ENCODE measurements at places on chromosomes 16 and 17.

DNA sequence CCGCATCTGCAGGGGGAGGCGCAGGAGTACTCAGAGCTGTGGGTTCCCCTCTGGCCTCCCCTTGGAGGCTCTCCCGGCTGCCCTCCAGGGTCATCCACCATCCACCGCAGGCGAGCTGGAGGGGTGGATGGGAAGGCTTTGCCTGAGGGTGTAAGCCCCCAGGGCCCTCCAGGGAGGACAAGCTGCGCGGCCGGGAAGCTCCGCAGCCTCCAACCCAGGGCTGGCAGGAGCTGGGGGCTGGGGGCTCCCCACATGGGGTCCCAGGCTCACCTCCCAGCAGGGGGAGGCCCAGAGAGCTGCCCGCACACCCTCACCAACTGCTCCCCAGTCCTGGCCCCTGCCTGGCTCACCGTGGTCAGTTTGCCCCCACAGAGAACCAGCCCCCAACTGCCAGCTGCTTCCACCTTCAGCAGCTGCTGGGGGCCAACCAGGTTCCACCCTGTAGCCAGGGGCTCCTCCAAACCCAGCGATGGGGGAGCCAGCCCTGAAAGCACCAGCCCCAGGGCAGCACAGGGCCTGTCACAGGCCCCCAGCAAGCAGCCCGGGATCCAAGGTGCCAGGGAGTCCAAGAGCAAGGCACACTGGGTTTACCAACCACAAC is 19.8 kb upstream of the CHMP6 start:
- DNase-seq, result no peak

- DNase-seq, result no peak
Observed at GRCh38 chr16:78446992-78447563, 347.6 kb downstream of the WWOX start.

GRCh38 chr16:86405319-86405718 is 105.0 kb upstream of the FOXF1 start:
- no peak for DNase-seq

GRCh38 chr17:43010667-43011308 is 4.2 kb downstream of the IFI35 start:
- DNase-seq, result no peak

GRCh38 chr16:27547134-27547533 is 2.6 kb downstream of the GTF3C1 start:
- no peak for DNase-seq

DNA sequence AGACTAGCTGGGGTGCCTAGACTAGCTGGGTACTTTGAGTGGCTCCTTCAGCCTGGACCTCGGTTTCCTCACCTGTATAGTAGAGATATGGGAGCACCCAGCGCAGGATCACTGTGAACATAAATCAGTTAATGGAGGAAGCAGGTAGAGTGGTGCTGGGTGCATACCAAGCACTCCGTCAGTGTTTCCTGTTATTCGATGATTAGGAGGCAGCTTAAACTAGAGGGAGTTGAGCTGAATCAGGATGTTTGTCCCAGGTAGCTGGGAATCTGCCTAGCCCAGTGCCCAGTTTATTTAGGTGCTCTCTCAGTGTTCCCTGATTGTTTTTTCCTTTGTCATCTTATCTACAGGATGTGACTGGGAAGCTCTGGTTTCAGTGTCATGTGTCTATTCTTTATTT is 8.4 kb upstream of the TMEM235 start:
- DNase-seq, result no peak
